IMR-90 (cell line): ENCODE measurements at places on chromosomes 1 and 21. TPM values are rescaled to one million over a fixed set of nuclear protein-coding genes. Genes with fewer than 3 reads are reported as not detected.
A peak's percentile ranks its signal among the peaks of the same experiment; 100 is the strongest.

GRCh38 chr1:88141499-88142074 is 542.5 kb upstream of the PKN2 start:
- DNase-seq: no peak
- no peak overlapping the region for H3K4me3 ChIP-seq
- no peaks in the 10 kb centered on the region for H3K36me3 ChIP-seq
- H3K4me1 ChIP-seq: no peaks in the 10 kb centered on the region
- H3K27me3 ChIP-seq: no peaks in the 10 kb centered on the region

GRCh38 chr1:15626269-15626950 is 9.2 kb downstream of the DDI2 start:
- no peak overlapping the region for H3K4me3 ChIP-seq
- H3K27ac ChIP-seq: no peak overlapping the region
- H3K4me1 ChIP-seq: peaks cover 6% of the 10 kb centered on the region
- no peak for DNase-seq
- peaks cover 12% of the 10 kb centered on the region for H3K36me3 ChIP-seq

LCE6A gene
- total RNA-seq: not detected in 2 replicates

NLRP3 gene
- 0.18 TPM in 1 of 2 replicates, not detected in the other for total RNA-seq

TEDDM1 gene
- total RNA-seq: not detected in 2 replicates

DNA sequence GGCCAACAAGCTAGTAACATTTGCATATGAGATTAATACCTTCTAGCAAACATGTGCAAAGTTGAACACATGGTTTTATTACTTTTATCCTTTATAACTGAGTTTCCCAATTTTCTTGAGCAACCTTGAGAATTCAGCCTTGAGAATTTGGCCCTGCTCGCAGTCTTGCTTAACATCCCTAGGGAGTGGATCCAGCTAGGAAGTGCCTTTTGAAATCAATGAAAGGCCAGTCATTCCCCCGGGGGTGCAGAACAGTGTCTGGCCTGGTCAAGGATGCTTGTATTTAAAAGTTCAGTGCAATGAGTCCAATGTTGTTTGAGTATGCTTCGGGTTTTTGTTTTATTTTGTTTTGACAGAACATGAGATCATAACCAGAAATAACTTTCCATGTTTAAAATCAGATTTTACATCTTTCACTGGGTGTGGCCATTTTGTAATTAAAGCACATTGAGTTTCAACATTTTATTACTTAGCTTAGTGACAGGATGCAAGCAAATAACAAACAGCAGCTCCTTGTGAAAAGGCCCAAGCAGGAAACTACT is 16.7 kb downstream of the PALMD start:
- no peak overlapping the region for H3K27ac ChIP-seq
- H3K36me3 ChIP-seq: no peaks in the 10 kb centered on the region
- H3K4me3 ChIP-seq: no peak overlapping the region
- H3K4me1 ChIP-seq: peaks cover 5% of the 10 kb centered on the region
- peak; percentile 75 for DNase-seq
- H3K27me3 ChIP-seq: no peaks in the 10 kb centered on the region

EFNA1 gene
- total RNA-seq: 0.28 and 0.90 TPM in 2 replicates

DNA sequence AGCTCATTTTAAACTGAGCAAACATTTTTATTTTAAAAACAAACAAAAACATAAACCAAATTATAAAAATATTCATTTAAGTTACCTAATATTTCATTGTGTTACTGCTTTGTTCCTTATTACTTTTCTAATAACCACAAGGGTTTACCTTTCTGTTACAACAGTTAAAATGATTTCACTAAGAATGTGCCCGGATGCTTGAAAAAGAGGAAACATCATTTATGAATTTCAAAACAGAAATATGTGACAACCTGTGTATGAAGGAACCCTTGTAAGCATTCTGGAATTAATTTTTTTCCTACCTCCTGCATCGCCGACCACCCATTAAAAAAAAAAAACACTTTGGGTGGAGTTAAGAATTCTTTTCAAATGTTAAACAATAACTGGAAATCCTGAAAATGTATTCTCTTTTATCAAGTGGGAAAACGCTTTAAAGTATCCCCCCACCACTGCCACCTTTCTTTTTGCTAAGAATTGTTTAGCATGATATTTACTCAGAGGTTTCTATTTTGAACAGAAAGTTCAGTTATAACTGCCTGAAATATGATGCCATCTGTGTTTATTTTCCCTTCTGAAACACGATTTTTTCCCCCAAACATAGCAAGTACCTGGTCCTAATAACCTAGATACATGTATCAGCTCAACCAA is 9.1 kb downstream of the CYYR1 start:
- no peak overlapping the region for H3K27ac ChIP-seq
- H3K27me3 ChIP-seq: no peaks in the 10 kb centered on the region
- DNase-seq: no peak
- H3K36me3 ChIP-seq: no peaks in the 10 kb centered on the region

- H3K27ac ChIP-seq: no peak overlapping the region
- no peak overlapping the region for H3K4me3 ChIP-seq
- no peaks in the 10 kb centered on the region for H3K27me3 ChIP-seq
- H3K36me3 ChIP-seq: no peaks in the 10 kb centered on the region
- peaks cover 3% of the 10 kb centered on the region for H3K4me1 ChIP-seq
These were observed 68.0 kb downstream of the CACHD1 start for GRCh38 chr1:64537942-64538341.

DNA sequence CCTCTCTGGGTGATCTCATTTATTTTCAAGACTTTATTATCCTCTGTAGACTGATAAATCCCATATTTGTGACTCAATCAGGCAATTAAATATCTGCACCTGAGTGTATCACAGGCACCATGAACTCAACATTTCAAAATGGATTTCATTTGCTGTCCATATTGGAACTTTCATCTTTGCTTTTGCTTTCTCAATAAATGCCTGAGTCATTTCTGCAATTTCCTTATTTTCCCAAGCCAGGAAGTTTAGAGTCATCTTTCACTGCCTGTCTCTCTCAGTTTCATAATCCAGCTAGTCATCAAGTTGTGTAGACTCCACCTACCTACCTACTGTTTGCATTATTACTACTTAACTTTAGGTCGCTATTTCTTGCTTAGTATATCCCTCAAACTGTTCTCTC is 540.9 kb downstream of the LMO4 start:
- H3K36me3 ChIP-seq: no peaks in the 10 kb centered on the region
- H3K27ac ChIP-seq: no peak overlapping the region
- peak; percentile 78 for DNase-seq
- H3K27me3 ChIP-seq: no peaks in the 10 kb centered on the region
- no peaks in the 10 kb centered on the region for H3K4me1 ChIP-seq
- H3K4me3 ChIP-seq: no peak overlapping the region

IRF6 gene
- 1.9 and 2.9 TPM in 2 replicates for total RNA-seq

- H3K4me3 ChIP-seq: no peak overlapping the region
- no peaks in the 10 kb centered on the region for H3K36me3 ChIP-seq
- DNase-seq: no peak
- H3K27me3 ChIP-seq: no peaks in the 10 kb centered on the region
- no peaks in the 10 kb centered on the region for H3K4me1 ChIP-seq
These were observed 172.7 kb downstream of the RRAGC start for GRCh38 chr1:38686927-38687255.

GRCh38 chr1:232594768-232595698 is 34.9 kb downstream of the SIPA1L2 start:
- H3K27ac ChIP-seq: no peak overlapping the region
- H3K27me3 ChIP-seq: no peaks in the 10 kb centered on the region
- no peak for DNase-seq

LEFTY2 gene
- not detected in 2 replicates for total RNA-seq

- no peak overlapping the region for H3K27ac ChIP-seq
- H3K4me3 ChIP-seq: no peak overlapping the region
- H3K4me1 ChIP-seq: no peaks in the 10 kb centered on the region
- DNase-seq: no peak
These were observed 39.5 kb upstream of the CPLANE2 start for GRCh38 chr1:16276302-16277030.

- H3K27ac ChIP-seq: peak overlapping the region; percentile 86
- no peaks in the 10 kb centered on the region for H3K36me3 ChIP-seq
- peaks cover 46% of the 10 kb centered on the region for H3K4me1 ChIP-seq
- no peaks in the 10 kb centered on the region for H3K27me3 ChIP-seq
- peak; percentile 64 for DNase-seq
These were observed 188.9 kb upstream of the EDN2 start for GRCh38 chr1:41673378-41673777.

DNA sequence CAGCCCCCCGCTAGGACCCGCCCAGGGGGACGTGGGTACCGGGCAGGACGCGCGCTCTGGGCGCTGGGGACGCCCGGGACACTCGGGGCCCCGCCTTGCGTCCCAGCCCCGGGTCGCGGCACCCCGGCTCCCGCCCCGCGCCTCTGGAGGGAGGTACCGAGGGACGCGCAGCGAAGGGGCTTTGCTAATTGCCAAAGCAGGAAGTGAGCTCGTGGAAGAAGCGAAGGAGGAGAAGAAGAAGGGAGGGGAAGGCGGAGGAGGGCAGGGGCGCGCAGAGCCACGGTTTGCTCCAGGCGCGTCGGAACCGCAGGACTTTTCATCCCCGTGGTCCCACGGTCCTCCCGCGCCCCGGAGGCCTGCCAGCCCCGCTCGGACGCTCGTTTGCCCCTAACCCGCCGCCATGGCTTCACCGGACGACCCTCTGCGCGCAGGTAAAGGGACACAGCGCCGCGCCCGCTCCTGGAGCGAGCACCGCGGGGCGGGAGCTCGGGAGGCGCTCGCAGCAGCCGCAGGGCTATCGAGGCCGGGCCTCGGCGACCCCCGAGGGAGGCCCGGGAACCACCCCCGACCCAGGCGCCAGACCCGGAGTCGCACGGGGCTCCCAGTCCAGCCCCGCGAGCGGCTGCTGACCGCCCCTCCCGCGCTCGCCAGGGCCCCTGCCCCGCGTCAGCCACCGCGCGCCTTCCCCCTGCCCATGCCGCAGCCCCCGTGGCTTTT is 1.3 kb downstream of the EDARADD start:
- no peak overlapping the region for H3K27ac ChIP-seq
- H3K36me3 ChIP-seq: no peaks in the 10 kb centered on the region
- H3K4me1 ChIP-seq: no peaks in the 10 kb centered on the region
- H3K4me3 ChIP-seq: peak overlapping the region; percentile 29
